Right renal cortex interstitium (tissue), 3 donors: ENCODE measurements at places on chromosomes 2 and 18. TPM values are rescaled to one million over a fixed set of nuclear protein-coding genes. Genes with fewer than 3 reads are reported as not detected.

Gene CD8B
- polyA plus RNA-seq: 0.61 TPM

DNA sequence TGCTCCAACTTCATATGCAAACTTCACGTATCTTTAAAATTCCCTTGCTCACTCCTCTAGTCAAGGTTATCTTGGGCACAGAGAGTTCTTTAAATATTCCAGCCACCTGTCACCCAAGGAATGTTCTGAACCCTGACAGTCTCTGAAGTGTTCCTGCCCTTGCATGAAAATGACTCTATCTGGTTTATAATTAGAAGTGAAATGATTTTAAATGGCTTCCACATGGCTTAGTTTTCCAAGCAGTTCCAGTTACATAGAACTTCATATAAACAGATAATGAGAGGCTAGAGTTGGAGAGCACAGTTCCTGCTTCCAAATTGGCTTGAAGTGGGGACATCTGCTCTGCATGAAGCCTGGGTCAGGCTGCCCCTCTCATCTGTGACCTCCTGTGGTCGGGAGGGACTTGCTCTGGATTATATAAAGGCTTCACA is 81.9 kb downstream of the SLC4A3 start:
- no peak for DNase-seq

GRCh38 chr18:7630731-7631442 is 63.8 kb downstream of the PTPRM start:
- DNase-seq: no peak

Gene APOB
- 1.5 TPM for polyA plus RNA-seq

Gene MEP1B
- polyA plus RNA-seq: not detected

DNA sequence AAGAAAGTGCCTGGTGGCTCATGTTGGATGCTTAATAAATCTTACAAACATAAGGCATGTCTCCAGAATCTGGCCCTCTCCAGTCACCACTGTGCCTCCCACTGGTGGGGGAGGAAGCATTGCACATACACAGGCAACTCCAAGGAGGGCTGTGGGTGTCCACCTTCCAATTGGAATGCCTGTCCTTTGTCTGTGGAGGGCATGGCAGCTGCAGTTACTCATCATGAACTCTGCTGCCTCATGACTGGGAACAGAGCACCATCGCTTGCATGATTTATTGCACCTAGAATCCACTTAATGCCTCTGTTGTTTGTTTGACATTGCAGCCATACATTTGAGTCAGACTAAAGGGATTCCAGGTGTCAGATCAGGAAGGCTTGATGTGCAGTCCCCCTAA is 278.9 kb downstream of the PRKCE start:
- no peak for DNase-seq

DNA sequence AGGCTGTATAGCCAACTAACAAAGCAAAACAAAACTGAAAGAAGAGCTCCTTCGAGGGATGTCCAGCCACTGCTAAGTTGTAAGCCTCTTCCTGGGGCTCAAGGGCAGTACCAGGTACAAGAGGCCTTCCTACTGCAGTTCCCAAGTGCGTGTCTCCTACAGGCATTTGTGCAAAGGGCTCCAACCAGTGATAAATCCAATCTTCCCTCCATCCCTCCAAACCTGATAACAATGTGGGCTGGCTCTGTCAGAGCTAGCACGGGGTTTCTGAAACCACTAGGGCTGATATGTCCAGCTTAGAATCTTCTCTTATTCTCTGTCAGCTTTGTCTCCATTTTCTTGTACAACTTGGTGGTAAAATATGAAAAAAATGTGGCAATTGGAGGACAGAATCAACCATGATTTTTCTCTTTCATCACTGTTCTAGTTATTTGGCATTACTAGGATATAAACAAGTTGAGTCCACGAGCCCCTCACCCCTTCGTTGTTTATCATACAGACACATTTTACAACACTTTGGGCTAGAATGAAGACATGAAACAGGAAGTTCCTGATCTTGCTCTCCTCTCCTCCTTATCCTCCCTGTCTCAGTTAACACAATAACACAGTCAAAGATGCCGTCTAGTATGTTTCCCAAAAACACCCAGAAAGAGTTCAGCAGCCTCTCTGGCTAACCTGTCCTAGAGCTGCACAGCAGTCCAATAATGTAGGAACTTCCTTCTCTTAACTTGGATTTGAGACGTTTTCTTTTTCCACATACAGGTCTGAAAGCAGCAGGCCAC is 35.4 kb upstream of the WIPF1 start:
- no peak for DNase-seq

- DNase-seq: no peak
Measured at GRCh38 chr2:3222636-3223035, 155.0 kb downstream of the EIPR1 start.

DNA sequence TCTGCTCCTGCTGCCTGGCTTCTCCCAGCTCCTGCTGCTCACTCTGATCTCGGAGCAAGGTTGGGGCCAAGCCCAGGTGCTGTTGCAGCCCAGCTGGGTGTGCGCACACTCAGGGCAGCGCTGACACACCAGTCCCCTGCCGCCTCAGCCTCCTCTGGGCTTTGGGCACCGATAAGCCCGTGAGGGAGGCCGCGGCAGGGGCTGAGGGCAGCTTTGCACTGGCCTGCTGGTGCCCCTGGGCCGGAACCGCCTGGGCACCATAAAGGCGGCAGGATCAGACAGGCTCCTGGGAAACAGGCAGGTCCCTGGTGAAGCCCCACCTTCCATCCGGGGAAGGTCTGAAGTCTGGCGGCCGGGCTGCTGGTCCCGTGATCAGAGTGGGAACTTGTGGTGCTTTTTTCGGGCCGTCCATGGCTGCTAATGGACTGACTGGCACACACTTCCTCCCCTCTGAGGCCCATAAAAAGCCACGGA is 14.1 kb upstream of the EML6 start:
- no peak for DNase-seq

Gene DDX1
- 201 TPM for polyA plus RNA-seq

GRCh38 chr2:27408601-27409320 is 630 bp downstream of the PPM1G start:
- no peak for DNase-seq

GRCh38 chr2:232874677-232875223 is 4.7 kb downstream of the SNORC start:
- DNase-seq: no peak

DNA sequence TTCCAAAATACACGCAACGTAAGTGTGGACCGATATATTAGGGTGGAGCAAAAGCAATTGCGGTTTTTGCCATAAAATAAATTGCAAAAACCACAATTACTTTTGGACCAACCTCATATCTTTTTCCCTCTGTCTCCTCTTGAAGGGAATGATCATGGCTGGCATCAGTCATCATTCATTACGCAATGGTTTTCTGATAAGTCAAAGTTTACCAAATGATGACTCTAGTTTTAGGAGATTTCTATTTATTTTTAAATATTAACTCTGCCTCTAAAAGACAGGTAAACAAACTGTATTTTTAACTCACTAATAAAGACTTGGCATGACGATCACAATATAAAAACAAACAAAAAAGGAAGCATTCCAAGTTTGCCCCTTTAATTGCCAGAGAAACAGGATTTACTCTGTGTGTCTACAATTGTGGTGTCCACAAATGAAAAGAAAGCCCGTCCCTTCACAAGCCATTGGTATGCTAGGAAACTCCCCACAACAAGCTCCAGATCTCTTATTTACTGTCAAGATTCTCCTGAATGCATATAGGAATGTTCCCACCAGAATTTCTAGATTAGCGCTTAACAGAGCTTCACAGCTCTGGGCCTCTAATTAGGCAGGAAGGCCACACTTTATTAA is 61.3 kb downstream of the IRS1 start:
- no peak for DNase-seq

GRCh38 chr2:7673853-7674252 is 756.6 kb downstream of the RNF144A start:
- no peak for DNase-seq

Gene REEP1
- 3.0 TPM for polyA plus RNA-seq

- no peak for DNase-seq
Measured at GRCh38 chr18:57754577-57755338, 48.4 kb downstream of the ATP8B1 start.

Gene LCT
- polyA plus RNA-seq: not detected

GRCh38 chr2:96180002-96180401 is 28.6 kb downstream of the STARD7 start:
- DNase-seq: no peak

Gene CCDC93
- polyA plus RNA-seq: 42.7 TPM

DNA sequence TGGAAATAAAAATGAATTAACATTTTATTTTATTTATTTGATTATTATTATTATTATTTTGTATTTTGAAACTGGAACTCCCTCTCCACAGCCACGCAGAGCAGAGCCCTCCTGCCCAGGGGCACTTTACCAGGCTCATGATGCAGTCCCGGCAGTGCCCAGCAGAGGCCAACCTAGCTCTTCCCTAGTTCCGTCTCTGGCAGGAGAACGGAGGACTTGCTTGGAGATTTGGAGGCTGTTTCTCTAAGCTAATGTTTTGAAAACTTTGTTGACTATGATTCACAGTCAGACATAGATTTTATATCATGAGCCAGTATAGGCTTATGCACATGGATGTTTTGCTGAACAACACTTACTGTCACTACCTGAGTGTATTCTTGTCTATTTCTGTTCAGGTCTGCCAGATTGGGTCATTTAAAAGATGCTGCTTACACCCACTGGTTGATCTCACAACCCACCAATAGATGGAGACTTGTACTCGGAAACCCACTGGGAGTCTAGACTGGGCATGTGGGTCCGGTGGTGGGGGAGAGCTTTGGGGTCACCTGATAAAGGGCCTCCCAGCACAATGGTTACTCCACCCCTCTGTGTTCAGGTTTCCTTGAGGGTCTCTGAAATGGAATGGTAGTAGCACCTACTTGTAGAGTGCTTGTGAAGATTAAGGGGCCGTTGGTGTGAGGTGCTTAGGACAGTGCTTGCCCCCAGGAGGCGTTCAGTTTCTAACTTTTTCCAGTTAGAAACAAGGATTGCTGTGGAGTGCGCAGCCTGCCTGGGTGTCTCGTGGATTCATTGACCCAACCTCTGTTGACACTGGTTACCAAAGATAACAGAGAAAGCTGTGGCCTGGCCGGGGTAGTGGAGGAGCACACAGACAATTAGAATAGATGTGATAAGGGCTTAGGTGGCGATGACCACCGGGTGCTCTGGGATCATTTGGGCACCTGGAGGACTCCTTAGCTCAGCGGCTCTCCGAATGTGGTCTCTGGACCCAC is 177.3 kb downstream of the HAUS1 start:
- DNase-seq: peak; percentile 63

- no peak for DNase-seq
Measured at GRCh38 chr2:103977241-103977640, 876.7 kb upstream of the POU3F3 start.

Gene CD226
- polyA plus RNA-seq: 4.0 TPM

DNA sequence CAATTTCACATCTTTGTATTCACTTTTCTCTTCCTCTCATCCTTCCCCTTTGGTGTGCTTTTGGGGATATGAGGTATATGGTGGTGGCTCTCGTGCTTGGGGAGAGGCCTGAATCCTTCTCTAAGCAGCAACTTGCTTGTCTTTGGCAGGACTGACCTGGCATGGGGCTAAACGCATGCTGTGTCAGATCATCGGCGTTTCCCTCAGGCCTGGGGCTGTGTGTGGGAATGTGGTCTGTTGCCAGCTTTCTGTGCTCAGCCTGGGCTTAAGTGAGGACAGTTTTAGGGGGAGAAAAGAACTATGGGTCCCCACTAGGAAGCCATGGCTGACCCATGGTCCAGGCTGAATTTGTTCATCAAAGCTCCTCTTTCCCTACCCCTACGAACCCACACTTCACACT is 60.7 kb downstream of the TET3 start:
- no peak for DNase-seq

Gene PLCD4
- polyA plus RNA-seq: 5.9 TPM

GRCh38 chr2:83233781-83234180 is 1225.3 kb downstream of the SUCLG1 start:
- no peak for DNase-seq

DNA sequence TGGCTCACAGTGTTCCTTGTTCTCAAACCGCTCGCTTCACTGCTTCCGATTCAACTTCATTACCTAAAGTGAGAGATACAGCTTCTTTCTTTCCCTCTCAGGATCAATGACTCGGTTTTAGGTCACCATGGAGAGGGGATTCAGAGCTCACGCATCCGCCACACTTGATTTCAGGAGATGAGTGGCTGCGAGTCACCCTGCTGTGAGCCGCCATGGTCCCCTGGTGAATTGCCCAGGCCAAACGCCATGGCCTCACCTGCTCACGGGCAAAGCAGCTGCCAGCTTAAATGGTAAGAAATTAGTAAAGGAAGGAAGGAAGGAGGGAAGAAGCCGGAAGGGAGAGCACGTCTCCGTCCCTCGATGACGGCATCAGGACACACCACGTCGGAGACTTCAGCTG is 60.5 kb downstream of the ADNP2 start:
- no peak for DNase-seq

GRCh38 chr2:13921245-13921644 is 711.3 kb upstream of the LRATD1 start:
- no peak for DNase-seq

GRCh38 chr2:233487748-233488345 is 78.7 kb downstream of the USP40 start:
- DNase-seq: no peak

- DNase-seq: no peak
Measured at GRCh38 chr2:191539068-191539467, 138.9 kb upstream of the NABP1 start.

Gene LIMS4
- 0.59 TPM for polyA plus RNA-seq
